Adrenal gland (tissue), 19 donors: ENCODE measurements at places on chromosomes 7 and 10. TPM values are rescaled to one million over a fixed set of nuclear protein-coding genes. Genes with fewer than 3 reads are reported as not detected.

DNA sequence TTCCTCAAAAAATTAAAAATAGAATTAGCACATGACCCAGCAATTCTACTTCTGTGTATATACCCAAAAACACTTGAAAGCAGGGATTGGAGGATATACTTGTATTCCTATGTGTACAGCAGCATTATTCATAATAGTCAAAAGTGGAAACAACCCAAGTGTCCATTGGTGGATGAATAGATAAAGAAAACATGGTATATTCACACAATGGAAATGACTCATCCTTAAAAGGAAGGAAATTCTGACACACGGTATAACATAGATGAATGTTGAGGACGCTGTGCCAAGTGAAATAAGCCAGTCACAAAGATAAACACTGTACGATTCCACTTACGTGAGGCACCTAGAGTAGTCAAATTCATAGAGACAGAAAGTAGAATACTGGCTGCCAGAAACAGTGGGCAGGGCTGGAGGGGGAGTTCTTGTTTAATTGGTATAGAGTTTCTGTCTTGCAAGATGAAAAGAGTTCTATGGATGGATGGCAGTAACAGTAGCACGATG, 26.6 kb upstream of the KAT6B start:
- H3K4me1 ChIP-seq: no peaks in the 10 kb centered on the region
- no peaks in the 10 kb centered on the region for H3K36me3 ChIP-seq
- DNase-seq: no peak
- no peaks in the 10 kb centered on the region for H3K27me3 ChIP-seq
- no peak overlapping the region for H3K4me3 ChIP-seq

DNA sequence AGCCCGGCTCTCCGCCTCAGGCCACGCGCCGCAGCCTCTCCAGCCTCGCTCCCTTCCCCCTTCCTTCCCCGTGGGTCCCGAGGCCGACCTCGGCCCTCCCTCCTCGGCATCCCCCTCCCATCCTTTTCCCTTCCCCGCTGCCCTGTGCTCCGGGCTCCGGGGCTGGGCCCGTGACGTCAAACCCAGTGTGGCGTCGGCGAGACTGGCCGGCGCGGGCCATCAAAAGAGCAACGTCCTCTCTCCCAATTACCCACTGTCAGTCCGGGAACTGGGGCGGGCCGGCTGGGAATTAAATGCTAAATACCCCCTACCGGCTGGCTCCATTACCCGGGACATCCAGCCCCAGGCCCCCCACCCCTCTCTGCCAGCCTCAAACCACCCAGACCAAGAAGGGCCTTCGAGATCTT, 2.6 kb upstream of the GATA3 start:
- H3K4me3 ChIP-seq: no peak overlapping the region
- DNase-seq: no peak
- H3K4me1 ChIP-seq: peaks cover 32% of the 10 kb centered on the region
- peak overlapping the region; percentile 71 for H3K27ac ChIP-seq
- no peaks in the 10 kb centered on the region for H3K36me3 ChIP-seq

DLX6 gene
- not detected for total RNA-seq

DNA sequence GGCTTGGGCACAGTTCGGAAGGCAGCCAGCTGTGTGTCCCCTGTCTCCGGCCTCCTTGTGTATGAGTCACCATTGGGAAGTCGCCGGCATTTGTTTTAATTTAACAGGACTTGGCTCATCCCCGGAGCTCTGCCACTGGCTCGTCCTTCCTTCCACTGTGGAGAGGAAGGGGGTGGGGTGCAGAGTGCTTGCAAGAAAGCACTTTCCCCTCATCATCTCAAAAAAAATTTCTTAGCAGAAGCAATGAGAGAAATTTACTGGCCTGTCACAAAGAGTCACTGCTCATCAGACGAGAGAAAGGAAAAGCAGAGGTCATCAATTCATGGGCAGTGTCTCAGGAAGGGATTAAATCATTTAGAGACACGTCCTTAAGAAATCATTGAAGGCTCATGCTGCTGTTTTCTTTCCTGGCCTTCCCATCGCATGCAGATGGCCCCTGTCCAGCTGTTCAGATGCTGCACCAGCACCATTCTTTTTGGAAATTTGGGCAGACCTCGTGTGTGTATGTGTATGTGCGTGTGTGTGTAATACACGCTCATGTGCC, 93.3 kb downstream of the BMS1 start:
- peak; percentile 77 for DNase-seq
- peak overlapping the region; percentile 49 for H3K27ac ChIP-seq
- H3K27me3 ChIP-seq: no peaks in the 10 kb centered on the region

- H3K27me3 ChIP-seq: no peaks in the 10 kb centered on the region
- no peaks in the 10 kb centered on the region for H3K36me3 ChIP-seq
- no peak overlapping the region for H3K4me3 ChIP-seq
- H3K4me1 ChIP-seq: peaks cover 15% of the 10 kb centered on the region
These were observed 18.5 kb upstream of the TNS3 start for GRCh38 chr7:47600199-47601118.

DNA sequence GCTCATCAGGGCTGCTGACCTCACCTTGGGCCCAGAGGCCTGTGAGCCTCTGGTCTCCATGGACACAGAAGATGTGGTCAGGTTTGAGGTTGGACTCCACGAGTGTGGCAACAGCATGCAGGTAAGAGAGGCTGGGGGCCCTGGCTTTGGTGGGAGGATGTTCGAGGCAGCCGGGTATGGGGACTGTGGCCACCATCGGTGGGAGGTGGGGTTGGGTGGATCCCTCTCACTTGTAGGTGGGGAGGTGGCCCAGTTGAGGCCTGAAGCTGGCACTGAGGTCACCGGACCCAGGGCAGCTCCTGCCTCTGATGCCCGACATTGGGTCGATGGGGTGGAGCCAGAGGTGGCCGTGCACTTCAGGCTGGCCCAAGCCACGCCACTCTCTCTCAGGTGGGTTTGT, 406 bp downstream of the ZP3 start:
- H3K27me3 ChIP-seq: no peaks in the 10 kb centered on the region
- no peak overlapping the region for H3K4me3 ChIP-seq
